NCI-H187 (cell line): ENCODE measurements at places on chromosomes 2 and 18.

DNA sequence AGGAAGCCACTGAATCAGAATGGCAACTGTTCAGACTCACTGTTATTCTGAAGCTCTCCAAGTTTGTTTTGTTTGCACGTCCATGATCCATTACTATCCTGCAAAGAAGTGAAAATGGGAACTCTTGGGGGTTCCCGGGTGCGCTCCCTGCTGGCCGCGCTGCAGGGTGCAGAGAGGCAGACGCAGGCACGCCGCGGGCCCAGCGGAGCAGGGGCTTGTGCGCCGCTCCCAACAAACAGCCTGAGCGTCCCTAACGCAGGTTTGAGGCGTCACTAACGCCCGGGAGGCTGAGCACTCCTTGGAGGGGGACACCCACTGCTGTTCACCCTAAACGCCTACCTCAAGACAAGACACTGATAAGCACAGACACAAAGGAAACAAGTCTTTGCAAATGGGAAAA lies 14.3 kb upstream of the PIEZO2 start:
- DNase-seq = no peak

DNA sequence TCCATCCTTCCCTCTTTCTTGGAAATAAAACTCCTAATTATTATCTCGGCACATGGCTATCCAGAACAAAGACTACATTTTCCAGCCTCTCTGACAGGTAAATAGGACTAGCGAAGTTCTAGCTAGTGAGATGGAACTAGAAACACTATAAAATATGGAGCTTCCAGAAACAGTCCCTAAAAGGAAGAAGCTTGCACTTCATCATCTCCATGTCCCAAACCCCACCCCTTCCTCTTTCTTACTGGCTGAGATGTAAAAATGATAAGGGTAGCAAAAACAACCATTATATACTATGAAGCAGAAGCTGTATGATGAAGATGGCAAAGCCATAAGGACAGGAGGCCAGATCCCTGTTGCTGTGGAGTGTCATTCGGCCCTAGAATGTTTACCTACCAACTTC lies 11.7 kb upstream of the ACTR2 start:
- DNase-seq = no peak

DNA sequence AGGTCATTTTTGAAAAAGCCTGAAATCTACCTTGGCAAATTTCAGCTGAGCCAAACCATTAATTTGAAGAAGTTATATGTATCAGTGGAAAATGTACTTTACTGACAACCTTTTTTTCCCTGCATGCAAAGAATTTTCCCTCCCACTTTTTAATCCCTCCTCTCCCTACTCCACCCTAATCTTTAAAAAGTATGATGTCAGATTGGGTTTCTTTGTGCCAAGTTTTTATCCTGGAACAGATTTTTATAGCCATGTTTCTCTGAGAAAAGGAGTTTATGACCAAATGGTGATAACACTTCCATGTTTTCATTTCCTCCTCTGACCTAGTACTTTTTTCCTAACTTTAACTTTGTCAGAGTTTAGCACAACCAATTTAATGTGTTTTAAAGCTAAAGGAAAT lies 250.3 kb upstream of the FOSL2 start:
- no peak for DNase-seq

GRCh38 chr2:190718652-190719526 lies 70.0 kb downstream of the NAB1 start:
- DNase-seq = no peak

DNA sequence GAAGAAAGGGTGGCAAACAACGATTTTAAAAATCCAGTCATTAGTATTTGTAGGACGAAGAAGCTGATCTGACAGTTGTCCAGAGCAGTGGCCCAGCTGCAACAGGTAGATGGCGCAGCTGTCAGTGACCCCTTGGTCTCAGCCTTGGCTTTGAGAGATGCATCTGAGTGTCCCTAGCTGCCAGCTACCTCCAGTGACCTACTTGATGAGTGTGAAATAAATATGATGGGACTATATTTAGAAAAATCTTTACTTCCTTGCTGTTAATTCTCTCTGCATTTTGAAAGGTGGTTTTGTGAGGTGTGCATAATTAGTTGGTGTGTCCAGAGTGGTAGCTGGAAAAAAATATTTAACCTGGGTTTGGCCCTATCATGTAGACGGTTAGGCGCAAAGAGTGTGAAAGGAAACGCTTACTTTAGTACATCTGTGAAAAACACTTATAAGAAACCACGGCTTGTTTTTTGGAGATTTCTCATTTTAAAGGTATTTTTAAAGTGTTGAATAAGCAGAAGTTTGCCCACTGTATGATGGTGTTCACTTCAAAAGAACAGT lies 963 bp downstream of the INPP1 start:
- DNase-seq = no peak

- no peak for DNase-seq
Observed at GRCh38 chr2:112629224-112629623, 16.5 kb upstream of the SLC20A1 start.

GRCh38 chr2:152189622-152190495 lies 14.3 kb upstream of the STAM2 start:
- DNase-seq = no peak

DNA sequence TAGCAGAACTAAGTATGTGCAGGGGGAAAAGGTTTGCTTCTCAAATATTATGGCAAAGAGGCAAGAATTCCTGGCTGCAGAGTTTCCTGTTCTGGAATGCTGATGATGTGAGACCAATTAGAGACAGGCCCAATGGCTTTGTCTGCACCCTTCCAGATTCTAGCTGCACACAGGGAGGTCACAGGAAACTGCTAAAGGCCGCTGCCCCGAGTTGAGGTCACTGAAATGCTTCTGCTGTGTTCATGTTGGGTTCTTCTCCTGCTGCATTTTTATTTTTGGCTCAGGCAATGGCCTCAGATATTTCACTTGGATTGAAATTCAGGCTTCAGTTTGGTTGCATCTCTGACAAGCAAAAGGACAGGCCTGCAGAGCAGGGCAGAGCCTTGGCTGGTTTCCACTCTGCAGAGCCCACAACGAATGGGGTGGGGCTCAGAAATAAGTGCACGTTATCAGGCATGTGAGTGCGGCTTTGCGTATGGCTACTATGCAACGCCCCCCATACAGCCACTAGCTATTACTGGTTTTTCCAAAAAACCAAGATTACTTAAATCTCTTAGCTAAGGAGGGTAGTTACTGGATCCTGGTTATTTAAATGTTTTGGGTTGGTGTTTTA lies 66.9 kb upstream of the FZD5 start:
- no peak for DNase-seq

GRCh38 chr18:78559584-78559983 lies 420.0 kb upstream of the SALL3 start:
- DNase-seq = no peak

DNA sequence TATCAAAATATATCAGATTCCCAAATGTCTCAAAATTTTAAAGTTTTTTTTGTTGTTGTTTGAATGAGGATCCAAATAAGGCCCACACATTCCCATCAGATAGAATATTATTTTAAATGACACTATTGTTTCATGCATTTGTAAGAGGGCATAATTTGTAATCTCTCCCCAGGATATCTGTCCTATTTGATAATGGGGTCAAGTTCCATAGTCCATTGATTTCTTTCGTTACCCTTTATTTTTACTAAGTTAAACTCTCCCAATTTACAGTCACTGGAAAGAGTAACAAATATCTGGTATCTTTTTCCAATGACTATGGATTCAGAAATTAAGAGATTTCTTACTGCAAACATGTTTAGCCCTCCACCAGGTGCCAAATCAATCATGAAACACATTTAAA lies 32.4 kb downstream of the INO80C start:
- no peak for DNase-seq

DNA sequence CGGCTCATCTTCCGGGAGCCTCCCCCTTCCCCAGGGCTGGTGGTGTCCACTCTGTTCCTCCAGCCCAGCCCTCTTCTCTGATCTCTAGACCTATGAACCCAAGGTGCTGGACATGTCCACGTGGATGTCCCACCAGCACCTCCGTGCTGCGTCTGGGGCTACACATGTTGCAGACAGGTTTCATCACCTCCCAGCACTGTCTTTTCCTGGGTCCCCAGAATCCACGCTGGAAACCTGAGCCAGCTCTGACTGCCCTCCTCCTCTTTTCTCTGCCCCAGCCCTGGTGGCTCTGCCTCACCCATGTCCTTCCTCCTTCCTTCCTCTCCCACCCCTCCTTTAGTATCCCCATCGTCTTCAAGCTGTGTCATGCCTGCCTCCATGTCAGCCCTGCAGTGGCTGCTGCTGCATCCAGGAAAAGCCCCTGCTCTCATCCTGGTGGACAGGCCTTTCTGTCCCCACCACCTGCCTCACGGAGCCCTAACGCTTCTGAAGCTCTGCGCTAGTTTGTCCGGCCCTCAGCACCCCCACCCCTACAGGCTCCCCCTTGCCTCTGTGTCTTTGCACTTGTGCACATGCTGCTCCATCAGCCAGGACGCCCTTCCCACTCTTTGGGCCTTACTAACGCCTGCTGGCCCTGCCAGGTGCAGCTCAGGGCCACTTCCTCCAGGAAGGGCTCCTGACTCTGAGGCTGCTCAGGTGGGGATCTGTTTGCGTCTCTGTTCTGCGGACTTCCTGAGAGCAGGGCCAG lies 105.9 kb downstream of the DYSF start:
- no peak for DNase-seq

DNA sequence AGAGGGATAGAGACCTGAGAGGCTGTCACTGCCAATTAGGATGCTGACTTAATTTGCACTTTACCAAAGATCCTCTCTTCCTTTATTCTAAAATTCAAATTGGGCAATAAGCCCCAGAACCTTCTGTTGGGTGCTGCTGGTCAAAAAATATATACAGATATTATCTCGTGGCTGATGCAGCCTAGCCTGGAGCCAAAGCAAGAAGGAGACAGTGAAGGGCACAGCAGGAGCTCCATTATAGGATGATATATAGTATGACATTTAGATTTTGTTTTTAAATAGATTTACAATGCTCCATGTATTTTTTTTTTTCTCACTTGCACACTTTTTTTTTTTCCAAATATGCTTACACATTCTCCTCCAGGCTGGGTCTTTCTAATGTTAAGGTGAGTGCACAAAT lies 579.3 kb downstream of the PIK3C3 start:
- DNase-seq = no peak

DNA sequence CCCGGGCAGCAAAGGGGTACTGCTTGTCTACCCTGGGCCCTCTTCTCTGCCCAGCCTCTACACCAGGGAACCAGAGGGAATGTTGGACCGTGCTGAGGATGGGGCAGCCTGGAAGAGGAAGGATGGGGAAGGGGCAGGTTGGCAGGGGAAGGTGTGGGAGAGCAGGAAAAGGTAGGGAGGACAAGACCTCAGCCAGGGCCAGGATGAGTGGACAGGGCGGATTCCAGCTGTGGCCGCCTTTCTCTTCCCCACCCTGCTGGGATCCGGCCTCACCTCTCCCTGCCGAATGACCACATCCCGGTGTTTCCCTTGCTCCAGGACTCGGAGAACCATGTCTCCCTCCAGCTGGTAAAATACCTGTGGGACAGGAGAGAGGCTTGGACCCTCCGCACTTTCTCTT lies 8.9 kb downstream of the HAAO start:
- DNase-seq = no peak
